Occipital lobe (tissue), 3 donors: ENCODE measurements at places on chromosomes 7 and 10. TPM values are rescaled to one million over a fixed set of nuclear protein-coding genes. Genes with fewer than 3 reads are reported as not detected.

GRCh38 chr7:149450821-149451220, 10.0 kb downstream of the ZNF777 start:
- no peak for DNase-seq

GRCh38 chr7:41679566-41679965, 23.3 kb downstream of the INHBA start:
- DNase-seq = no peak

DNA sequence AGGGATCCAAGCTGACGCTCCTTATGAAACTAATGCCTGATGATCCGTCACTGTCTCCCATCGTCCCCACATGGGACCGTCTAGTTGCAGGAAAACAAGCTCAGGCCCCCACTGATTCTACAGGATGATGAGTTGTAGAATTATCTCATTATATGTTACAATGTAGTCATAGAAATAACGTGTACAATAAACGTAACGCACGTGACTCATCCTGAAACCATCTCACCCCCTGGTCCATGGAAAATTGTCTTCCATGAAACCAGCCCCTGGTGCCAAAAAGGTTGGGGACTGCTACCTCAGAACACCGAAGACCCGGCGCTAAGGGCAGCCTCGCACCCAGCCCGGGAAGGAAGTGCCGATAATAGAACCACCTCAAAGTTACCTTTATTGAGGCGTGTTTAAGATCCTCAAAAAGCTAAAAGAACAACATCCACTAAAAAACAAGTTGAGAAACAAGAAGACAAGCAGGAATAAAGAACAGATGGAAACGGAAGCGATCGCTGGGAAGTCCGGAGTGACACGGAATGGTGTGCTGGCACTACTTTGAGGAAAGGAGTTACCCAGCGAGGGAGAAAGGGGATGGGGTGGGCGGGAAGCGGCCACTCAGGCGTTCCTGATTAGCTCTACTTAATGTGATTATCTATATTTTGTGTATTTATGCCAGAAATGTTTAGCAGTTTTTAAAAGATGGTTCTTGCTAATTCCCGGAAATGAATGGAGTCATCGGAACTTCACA, 50.1 kb upstream of the PRKAR1B start:
- no peak for DNase-seq

GRCh38 chr10:125265579-125265955, 105.2 kb upstream of the CTBP2 start:
- DNase-seq = no peak

CCDC172 gene
- not detected for total RNA-seq

CPXM2 gene
- total RNA-seq = 0.16 TPM

ANKMY2 gene
- total RNA-seq = 78.0 TPM

WIPF3 gene
- 5.6 TPM for total RNA-seq

AKR1C8 gene
- 0.78 TPM for total RNA-seq

PLPP4 gene
- 20.4 TPM for total RNA-seq

CTTNBP2 gene
- total RNA-seq = 39.0 TPM

ZNF425 gene
- total RNA-seq = 5.1 TPM
